ENCODE measurements at places on chromosomes 13 and 19.

GRCh38 chr19:50818859-50819472 lies 4.6 kb downstream of the KLK1 start:
- no peaks in the 10 kb centered on the region for H3K36me3 ChIP-seq
- H3K4me3 ChIP-seq = peak overlapping the region; percentile 64
- H3K27me3 ChIP-seq = peaks cover 96% of the 10 kb centered on the region
- no peak for DNase-seq

DNA sequence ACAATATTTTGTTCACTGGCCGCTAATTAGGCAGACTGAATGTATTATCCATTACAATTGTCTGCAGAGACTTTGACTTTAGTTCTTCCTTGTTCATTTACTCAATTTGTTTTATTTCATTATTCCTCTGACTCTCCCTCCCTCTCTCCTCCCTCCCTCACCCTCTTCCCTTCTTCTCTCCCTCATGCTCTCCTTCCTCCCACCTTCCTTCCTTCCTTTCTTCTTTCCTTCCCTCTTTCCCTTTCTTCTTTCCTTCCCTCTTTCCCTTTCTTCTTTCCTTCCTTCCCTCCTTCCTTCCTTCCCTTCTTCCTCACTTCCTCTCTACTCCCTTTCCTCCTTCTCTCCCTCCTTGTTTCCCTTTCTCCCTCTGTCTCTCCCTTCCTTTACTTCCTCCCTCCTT lies 1591.0 kb upstream of the SLC10A2 start:
- H3K27ac ChIP-seq = no peak overlapping the region
- no peak overlapping the region for H3K4me3 ChIP-seq
- DNase-seq = no peak
- no peaks in the 10 kb centered on the region for H3K4me1 ChIP-seq

- H3K4me1 ChIP-seq = peaks cover 69% of the 10 kb centered on the region
- H3K4me3 ChIP-seq = peak overlapping the region; percentile 90
- no peak overlapping the region for H3K27ac ChIP-seq
- H3K27me3 ChIP-seq = no peaks in the 10 kb centered on the region
- H3K36me3 ChIP-seq = peaks cover 30% of the 10 kb centered on the region
Measured at GRCh38 chr19:40718774-40719391, 2.0 kb downstream of the ITPKC start.

DNA sequence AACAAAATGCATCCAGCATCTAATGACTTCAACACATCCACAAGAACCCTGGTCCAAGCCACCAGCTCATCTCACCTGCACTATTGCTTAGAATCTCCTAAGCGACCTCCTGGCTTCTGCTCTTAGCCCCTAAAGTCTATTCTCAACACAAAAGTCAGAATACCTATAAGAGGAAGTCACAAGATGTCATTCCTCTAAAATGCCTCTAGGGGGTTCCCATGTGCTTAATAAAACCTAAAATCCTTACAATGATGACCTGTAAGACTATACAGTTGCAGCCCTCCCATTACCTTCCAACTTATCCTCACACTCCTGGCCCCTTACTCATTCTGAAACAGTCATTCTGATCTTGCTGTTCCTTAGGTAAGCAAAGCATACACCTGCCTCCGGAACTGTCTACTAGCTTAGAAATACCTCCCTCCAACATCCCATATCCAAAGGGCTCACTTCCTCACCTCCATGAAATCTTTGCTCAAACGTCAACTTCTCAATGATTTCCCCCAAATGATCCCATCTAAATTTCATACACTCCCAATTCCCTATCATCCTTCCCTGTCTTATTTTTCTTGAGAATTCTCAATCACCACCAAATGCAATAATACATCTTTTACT lies 10.0 kb downstream of the ATP7B start:
- no peak overlapping the region for H3K27ac ChIP-seq
- H3K27me3 ChIP-seq = peaks cover 10% of the 10 kb centered on the region
- peak overlapping the region; percentile 43 for H3K4me3 ChIP-seq
- no peak for DNase-seq

GRCh38 chr13:51303063-51303552 lies 36.4 kb upstream of the SERPINE3 start:
- DNase-seq = no peak
- no peaks in the 10 kb centered on the region for H3K27me3 ChIP-seq
- H3K4me3 ChIP-seq = no peak overlapping the region
- H3K27ac ChIP-seq = no peak overlapping the region
- H3K36me3 ChIP-seq = no peaks in the 10 kb centered on the region

DNA sequence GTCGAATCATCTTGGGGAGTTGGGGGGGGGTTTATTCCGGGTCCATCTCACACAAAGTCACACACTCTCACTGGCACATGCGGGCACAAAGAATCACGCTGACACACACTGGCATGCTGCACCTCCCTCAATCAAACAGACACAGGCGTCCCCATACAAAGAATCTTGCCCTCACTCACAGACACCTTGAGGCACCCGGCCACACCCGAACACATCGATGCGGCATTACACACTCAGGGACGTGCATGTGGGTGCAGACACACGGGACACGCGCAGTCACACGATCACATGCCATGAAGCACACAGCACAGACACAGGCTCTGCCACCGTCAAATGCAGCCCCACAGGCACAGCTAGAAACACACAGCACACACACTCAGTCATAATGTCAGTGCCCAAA lies 7.8 kb downstream of the NFIX start:
- no peaks in the 10 kb centered on the region for H3K36me3 ChIP-seq
- peaks cover 97% of the 10 kb centered on the region for H3K27me3 ChIP-seq
- no peak overlapping the region for H3K27ac ChIP-seq
- no peaks in the 10 kb centered on the region for H3K4me1 ChIP-seq
- H3K4me3 ChIP-seq = no peak overlapping the region
- no peak for DNase-seq

DNA sequence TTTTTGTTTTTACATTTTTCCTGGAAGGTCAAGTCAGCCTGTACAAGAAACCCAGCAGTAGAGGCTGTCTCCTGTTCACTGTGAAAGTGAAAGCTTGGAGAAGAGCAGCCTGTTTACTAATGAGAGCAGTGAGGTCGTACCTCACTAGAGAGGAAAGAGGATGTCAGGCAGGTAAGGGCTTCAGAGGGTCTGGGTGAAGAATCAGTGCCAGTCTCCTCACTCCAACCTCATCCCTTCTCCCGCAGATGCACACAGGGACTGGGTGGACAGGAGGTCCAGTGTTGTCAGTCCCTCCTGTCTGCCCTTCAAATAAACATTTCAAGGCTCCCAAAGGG lies 462.5 kb downstream of the KLF5 start:
- H3K27me3 ChIP-seq = peaks cover 4% of the 10 kb centered on the region
- no peaks in the 10 kb centered on the region for H3K36me3 ChIP-seq
- H3K4me1 ChIP-seq = peaks cover 20% of the 10 kb centered on the region
- H3K4me3 ChIP-seq = no peak overlapping the region
- DNase-seq = no peak

GRCh38 chr19:8577247-8577646 lies at the start of gene MYO1F:
MYO1F (minus strand) TSS chr19:8577442; CDS start chr19:8577309, 133 bp downstream.
- H3K4me1 ChIP-seq = peaks cover 26% of the 10 kb centered on the region
- H3K36me3 ChIP-seq = peaks cover 11% of the 10 kb centered on the region
- no peak within 1 kb of the TSS for H3K27ac ChIP-seq
- H3K27me3 ChIP-seq = peaks cover 13% of the 10 kb centered on the region
- DNase-seq = no peak
- H3K4me3 ChIP-seq = no peak within 1 kb of the TSS

GRCh38 chr13:79398915-79399314 lies 7.1 kb downstream of the RBM26 start:
- no peak for DNase-seq
- H3K27ac ChIP-seq = no peak overlapping the region
- peaks cover 80% of the 10 kb centered on the region for H3K36me3 ChIP-seq
- no peak overlapping the region for H3K4me3 ChIP-seq

- peaks cover 36% of the 10 kb centered on the region for H3K27me3 ChIP-seq
- peaks cover 19% of the 10 kb centered on the region for H3K4me1 ChIP-seq
- no peak overlapping the region for H3K27ac ChIP-seq
- no peaks in the 10 kb centered on the region for H3K36me3 ChIP-seq
- DNase-seq = no peak
Measured at GRCh38 chr19:51029718-51030117, 3.3 kb upstream of the KLK11 start.

DNA sequence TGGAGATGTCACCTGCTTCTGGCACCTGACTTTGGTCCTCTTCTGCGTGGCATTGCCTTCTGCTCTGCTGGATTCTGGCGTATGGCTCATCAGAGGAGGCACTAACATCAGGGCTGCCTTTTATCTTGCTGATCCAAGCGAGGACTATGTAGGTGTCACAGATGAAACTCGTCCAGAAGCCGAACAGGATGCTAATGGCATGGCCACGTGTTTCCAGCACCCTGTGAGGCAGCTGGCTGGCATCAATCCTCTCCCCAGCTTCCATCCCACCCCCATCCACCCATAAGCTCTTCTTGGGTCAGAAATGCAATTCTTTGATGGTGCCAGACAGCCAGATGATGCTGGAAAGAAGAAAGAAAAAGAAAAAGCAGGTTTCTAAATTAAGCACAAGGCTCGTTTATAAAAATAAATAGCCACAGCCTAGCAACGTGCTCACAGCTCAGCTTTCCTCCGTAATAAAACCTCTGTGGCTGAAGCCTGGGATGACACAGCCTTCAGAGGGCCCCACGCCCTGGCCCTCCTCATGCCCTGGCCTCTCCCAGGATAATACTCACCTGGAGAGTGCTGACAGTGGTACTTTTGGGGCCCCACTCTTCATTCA lies 212.9 kb upstream of the SERP2 start:
- H3K36me3 ChIP-seq = no peaks in the 10 kb centered on the region
- H3K4me1 ChIP-seq = peaks cover 63% of the 10 kb centered on the region

- H3K27me3 ChIP-seq = no peaks in the 10 kb centered on the region
- DNase-seq = no peak
- H3K4me1 ChIP-seq = peaks cover 61% of the 10 kb centered on the region
- H3K27ac ChIP-seq = peak overlapping the region; percentile 88
- peaks cover 24% of the 10 kb centered on the region for H3K36me3 ChIP-seq
Measured at GRCh38 chr19:16442386-16443276, 29.1 kb downstream of the EPS15L1 start.

- DNase-seq = no peak
- peaks cover 3% of the 10 kb centered on the region for H3K27me3 ChIP-seq
- peak overlapping the region; percentile 48 for H3K27ac ChIP-seq
- no peaks in the 10 kb centered on the region for H3K4me1 ChIP-seq
- no peak overlapping the region for H3K4me3 ChIP-seq
- peaks cover 48% of the 10 kb centered on the region for H3K36me3 ChIP-seq
Measured at GRCh38 chr19:16224293-16225045, 26.8 kb downstream of the AP1M1 start.

GRCh38 chr13:61148691-61149315 lies 266.8 kb downstream of the PCDH20 start:
- no peaks in the 10 kb centered on the region for H3K27me3 ChIP-seq
- no peak overlapping the region for H3K27ac ChIP-seq
- no peak for DNase-seq
- H3K36me3 ChIP-seq = no peaks in the 10 kb centered on the region

- no peak for DNase-seq
- H3K4me1 ChIP-seq = peaks cover 19% of the 10 kb centered on the region
- peaks cover 11% of the 10 kb centered on the region for H3K36me3 ChIP-seq
- H3K4me3 ChIP-seq = no peak overlapping the region
- no peak overlapping the region for H3K27ac ChIP-seq
Measured at GRCh38 chr19:19362075-19362474, 41.4 kb downstream of the MAU2 start.
